ENCODE measurements at places on chromosomes 1 and 21. TPM values are rescaled to one million over a fixed set of nuclear protein-coding genes. Genes with fewer than 3 reads are reported as not detected.

- DNase-seq = no peak
These were observed 37.8 kb upstream of the GADD45A start for GRCh38 chr1:67647036-67647798.

DNA sequence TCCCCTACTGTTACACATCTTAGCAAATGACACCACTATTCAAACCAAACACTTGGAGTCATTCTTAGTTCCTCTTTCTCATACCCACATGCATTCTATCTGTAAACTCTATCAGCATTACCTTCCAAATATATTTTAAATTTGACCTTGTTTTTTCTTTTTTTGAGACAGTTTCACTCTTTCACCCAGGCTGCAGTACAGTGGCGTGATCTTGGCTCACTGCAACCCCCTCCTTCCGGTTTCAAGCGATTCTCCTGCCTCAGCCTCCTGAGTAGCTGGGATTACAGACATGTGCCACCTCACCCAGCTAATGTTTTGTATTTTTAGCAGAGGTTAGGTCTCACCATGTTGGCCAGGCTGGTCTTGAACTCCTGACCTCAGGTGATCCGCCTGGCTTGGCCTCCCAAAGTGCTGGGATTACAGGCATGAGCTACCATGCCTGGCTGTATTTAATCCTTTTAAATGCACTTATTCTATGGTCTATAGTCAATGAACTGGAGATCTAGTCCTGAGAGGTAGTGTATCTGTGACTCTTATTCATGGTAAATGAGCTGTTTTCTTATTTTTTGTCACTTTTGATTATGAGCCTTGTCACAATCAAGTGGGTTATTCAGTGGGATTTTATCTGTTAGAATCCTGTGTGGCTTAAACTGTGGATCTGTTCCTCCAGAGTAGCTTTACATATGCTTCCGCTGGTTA is 73.1 kb downstream of the GATAD2B start:
- DNase-seq = no peak

- DNase-seq = no peak
These were observed 1182.5 kb downstream of the MRPL39 start for GRCh38 chr21:24424776-24425175.

DNA sequence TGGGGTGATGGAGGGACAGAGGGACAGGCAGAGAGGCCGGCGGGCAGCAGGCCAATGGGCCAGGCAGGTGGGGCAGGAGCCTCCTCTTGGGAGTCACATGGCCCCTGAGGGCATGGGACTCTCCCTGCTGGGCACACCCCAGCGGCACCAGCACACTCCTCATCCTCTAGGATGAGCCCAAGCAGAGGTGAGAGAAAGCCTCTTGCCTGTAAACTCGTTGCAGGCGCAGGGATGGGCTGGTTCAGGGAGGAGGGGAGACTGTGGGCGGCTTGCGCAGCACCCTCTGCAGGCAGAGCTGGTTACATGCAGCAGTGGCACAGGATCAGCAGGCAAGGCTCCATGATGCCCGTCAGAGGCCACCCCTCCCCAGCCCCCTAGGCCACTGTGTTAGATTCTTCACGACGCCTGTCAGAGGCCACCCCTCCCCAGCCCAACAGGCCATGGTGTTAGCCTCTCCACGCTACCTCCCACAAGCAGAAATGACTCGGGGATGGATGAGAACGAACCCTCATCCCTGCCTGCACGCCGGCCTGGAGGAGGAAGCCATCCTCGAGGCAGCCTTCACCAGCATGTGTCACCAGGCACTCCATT is 209.7 kb upstream of the VAMP3 start:
- DNase-seq = peak; percentile 89

DNA sequence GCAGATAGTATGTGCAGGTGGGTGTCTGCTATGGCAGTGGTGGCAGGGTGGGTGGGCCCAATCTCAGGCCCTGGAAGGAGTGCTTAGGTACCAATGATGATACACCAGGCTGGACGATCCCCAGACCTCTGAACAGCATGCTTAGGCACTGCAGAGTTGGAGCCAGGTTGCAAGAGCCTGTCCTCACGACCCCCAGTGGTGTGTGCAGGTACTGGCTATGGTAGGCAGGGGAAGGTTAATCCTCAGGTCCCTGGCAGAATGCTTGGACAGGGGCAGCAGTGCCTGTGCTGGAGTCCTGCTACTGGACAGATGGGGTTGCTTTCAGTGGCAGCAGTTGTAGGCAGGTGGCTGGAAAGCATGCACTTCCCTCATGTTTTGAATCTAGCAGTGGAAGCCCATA is 100.5 kb upstream of the NEK7 start:
- peak; percentile 72 for DNase-seq

- DNase-seq = no peak
These were observed 229.3 kb downstream of the FGGY start for GRCh38 chr1:59526240-59526639.

DNA sequence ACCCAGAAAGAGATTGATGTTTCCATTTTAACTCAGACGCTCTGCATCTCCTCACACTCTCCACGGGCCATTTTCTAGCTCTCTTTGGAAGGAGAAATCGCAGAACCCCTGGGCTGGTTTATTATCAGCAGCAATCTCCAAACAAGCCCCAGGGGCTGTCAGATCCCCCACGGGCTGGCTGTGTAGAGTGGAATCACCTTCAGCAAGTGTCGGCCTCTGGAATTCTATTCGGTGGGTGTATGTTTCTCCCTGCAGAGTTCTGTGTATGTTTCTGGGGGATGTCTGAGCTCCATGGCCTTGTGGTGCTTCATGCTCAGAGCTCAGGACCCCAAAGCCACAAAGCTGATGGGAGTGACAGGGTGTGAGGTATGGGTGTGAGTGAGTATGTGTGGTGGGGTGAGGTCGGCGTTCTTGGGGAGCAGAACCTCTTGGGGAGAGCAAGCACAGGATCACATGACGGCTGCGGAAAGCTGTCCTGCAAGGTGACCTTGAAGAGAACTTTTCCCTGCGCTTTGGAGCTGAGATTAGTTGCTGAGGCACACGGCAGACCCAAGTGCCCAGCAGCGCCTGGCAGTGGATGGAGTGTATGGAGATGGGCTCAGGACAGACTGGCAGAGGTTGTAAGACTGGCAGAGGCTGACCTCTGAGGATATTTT is 489 bp downstream of the ACOT11 start:
- no peak for DNase-seq

DNA sequence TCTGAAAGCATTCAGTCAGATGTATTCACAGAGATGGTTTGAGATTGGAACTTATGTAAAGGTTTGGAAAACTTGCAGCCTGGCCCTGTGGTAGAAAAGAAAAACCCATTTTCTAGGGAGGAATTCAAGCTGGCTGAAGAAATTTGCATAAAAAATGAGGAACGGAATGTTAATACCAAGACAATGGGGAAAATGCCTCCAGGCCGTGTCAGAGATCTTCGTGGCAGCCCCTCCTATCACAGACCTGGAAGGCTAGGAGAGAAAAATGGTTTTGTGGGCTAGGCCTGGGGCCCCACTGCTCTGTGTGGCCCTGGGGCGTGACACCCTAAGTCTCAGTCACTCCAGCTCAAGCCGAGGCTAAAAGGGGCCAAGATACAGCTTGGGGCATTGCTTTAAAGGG is 26.7 kb downstream of the NME7 start:
- DNase-seq = peak; percentile 42

DNA sequence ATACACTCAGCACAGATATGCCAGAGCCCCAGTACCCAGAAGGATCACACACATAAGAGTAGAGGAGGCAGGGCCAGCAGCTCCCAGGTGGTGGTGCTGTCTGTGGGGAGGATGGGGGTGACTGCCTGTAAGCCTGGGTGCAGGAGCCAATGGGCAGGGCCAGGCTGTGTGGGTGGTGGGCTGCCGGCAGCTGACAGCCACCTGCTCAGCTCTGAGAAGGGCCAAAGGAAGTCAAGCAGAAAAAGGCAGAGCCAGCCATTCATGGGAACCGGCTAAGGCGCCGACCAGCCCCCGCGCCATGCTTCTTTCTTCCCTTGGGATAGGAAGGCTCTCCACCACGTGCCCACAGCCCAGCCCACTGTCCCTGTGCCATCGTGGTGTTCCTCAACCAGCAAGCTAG is 14.1 kb downstream of the PIK3C2B start:
- no peak for DNase-seq

GRCh38 chr1:177495878-177496277 is 325.1 kb downstream of the BRINP2 start:
- DNase-seq = no peak

DNA sequence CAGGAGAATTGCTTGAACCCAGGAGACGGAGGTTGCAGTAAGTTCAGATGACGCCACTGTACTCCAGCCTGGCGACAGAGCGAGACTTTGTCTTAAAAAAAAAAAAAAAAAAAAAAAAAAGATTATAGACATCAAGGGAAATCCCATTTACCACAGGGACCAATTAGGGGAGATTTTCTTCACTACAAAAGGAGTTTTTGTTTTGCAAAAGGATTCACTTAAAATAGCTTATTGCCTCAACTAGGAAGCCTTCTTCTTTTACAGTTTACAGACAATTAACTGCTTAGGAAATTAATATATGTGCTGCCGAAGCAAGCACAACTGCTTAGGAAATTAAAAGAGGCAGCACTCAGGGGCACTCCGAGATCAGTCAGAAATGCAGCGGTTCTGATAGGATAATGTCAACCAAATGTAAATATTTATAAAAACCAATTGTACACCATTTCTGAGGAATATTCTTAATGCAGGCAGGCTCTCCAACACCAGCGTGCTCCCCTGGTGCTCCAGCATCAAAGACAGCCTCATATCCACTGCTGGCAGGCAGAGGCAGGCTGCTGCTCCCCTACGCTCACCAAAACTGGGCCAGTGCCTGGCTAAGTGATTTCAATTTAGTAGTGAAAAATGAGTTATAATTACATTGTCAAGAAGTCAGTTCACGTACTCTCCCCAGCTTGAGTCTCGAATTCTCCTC is 107.9 kb upstream of the RAB4A start:
- DNase-seq = no peak

DNA sequence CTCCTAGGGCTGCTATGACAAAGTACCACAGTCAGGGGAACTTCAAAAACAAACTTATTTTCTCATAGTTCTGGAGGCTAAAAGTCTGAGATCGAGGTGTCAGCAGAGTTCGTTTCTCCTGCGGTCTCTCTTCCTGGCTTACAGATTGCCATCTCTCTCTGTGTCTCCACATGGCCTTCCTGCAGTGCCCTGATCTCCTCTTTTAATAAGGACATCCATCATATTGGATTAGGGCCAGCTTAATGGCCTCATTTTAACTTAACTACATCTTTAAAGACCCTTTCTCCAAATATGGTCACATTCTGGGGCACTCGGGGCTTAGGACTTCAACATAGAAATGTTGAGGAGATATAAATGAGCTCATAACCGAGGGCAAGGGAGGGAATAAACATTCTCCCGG is 12.2 kb downstream of the C1orf74 start:
- no peak for DNase-seq

GRCh38 chr1:53979712-53980450 is 33.7 kb downstream of the LRRC42 start:
- DNase-seq = peak; percentile 51

Gene GBP3
- total RNA-seq = not detected

Gene FCGR2B
- not detected for total RNA-seq

Gene TDRD5
- total RNA-seq = 0.33 TPM

Gene ZNF362
- total RNA-seq = 19.4 TPM

All from H9 (cell line).